Bone marrow (tissue), 2 donors: ENCODE measurements at places on chromosomes 5 and 9.
A peak's percentile ranks its signal among the peaks of the same experiment; 100 is the strongest.

DNA sequence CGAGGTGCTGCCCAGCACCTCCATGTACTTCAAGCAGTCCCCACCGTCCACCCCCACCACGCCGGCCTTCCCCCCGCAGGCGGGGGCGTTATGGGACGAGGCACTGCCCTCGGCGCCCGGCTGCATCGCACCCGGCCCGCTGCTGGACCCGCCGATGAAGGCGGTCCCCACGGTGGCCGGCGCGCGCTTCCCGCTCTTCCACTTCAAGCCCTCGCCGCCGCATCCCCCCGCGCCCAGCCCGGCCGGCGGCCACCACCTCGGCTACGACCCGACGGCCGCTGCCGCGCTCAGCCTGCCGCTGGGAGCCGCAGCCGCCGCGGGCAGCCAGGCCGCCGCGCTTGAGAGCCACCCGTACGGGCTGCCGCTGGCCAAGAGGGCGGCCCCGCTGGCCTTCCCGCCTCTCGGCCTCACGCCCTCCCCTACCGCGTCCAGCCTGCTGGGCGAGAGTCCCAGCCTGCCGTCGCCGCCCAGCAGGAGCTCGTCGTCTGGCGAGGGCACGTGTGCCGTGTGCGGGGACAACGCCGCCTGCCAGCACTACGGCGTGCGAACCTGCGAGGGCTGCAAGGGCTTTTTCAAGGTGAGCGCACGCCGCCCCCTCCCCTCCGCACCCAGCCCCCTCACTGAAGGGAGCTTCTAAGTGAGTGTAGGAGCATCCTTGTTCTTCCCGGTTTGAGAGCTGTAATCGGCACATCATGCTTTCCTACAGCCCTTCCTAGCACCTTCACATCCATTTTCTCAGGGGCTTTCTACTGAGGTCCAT is 6.9 kb downstream of the NR4A3 start:
- no peak for DNase-seq

DNA sequence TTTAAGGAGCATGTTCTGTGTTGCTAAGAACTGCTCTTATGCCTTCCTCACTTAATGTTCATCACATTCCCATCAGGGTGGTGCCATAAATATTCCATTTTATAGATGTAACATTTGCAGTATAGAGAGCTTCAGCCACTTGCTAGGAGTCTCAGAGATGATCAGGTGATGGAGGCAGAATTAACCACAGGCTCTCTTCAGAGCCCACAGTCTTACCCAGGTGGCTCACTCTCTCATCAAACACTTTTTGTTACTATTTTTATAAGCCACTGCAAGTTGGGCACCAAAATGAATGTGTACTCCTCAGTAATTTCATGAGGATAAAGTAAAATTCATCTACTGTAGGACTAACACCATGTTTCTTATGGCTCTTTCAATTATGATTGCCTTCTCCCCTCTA is 491.5 kb upstream of the DAP start:
- no peak for DNase-seq

DNA sequence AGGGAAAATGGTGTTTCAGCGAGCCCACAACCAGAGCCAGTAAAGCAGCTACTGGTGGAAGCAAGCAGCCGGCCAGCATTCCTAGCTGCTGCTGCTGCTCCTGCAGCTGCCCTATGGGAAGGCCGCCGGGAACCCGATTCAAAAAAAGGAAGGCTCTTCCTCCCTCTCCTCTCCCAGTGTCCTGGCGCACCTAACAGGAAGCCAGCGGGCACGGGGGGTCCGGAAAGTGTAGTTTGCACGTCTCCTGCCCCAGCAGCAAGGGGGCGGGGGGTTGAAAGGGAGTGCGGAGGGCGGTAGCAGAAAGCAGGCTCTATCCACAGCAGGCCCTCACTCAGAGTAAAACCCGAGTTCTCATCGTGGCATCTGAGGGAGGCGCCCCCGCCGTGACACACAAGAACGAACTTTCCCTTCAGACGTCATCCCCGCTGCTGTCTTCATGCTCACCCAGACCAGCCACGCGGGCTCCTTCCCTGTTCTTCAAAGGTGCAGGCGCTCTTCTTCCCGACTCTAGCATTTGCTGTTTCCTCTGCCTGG is 16.5 kb downstream of the GRXCR2 start:
- no peak for DNase-seq

GRCh38 chr9:108634204-108634603 is 221.6 kb downstream of the ACTL7B start:
- no peak for DNase-seq

DNA sequence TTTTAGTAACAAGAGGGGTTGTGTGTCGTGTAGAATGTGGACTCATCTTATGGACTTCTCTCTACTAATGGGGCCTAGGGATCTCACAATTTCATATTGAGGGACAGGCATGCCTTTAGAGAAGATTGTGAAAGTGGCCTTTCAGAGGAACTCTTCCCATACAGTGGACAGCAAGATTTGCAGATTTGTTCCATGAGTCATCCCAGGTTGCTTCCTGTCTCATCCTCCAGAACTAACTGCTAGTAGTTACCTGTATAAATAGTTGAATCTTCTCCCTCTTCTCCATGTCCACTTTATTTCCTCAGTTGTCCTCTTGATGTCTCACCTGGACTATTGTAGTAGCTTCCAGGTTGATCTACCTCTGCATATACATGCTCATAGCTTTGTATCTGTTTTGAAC is 997.5 kb upstream of the CTNND2 start:
- no peak for DNase-seq

GRCh38 chr5:73743161-73743560 is 117.2 kb downstream of the ARHGEF28 start:
- no peak for DNase-seq

- DNase-seq = no peak
Measured at GRCh38 chr9:137461316-137461662, 2.2 kb upstream of the NSMF start.

GRCh38 chr5:14953075-14953607 is 81.6 kb upstream of the ANKH start:
- no peak for DNase-seq

- no peak for DNase-seq
Measured at GRCh38 chr5:59221769-59222168, 638.9 kb downstream of the RAB3C start.

- no peak for DNase-seq
Measured at GRCh38 chr9:106283769-106284168, 579.2 kb upstream of the ZNF462 start.

GRCh38 chr9:120915854-120916470 is 10.6 kb downstream of the TRAF1 start:
- peak; percentile 59 for DNase-seq

- DNase-seq = no peak
Measured at GRCh38 chr5:129079496-129079895, 15.1 kb upstream of the ISOC1 start.

- DNase-seq = peak; percentile 34
Measured at GRCh38 chr5:150486402-150487198, 21.3 kb upstream of the NDST1 start.

- DNase-seq = no peak
Measured at GRCh38 chr9:126295936-126296600, 30.6 kb upstream of the MVB12B start.

DNA sequence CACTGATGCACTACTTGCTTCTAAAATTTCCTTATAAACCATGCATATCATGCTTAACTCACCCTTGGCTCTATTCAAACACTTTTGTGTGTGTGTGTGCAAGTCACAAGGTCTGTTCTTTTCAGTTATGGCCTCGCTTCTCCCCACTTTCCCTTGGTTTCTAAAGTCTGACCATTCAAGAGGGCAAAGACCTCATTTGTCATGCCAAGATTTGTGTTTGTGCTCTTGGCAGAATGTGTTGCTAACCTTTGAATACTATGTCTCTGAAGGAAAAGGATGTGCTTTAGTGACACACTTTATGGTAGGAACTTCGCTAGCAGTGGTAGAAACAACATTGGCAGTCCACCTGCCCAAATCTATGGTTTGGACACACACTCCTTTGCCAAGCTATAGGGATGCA is 50.4 kb downstream of the SNX18 start:
- DNase-seq = no peak

DNA sequence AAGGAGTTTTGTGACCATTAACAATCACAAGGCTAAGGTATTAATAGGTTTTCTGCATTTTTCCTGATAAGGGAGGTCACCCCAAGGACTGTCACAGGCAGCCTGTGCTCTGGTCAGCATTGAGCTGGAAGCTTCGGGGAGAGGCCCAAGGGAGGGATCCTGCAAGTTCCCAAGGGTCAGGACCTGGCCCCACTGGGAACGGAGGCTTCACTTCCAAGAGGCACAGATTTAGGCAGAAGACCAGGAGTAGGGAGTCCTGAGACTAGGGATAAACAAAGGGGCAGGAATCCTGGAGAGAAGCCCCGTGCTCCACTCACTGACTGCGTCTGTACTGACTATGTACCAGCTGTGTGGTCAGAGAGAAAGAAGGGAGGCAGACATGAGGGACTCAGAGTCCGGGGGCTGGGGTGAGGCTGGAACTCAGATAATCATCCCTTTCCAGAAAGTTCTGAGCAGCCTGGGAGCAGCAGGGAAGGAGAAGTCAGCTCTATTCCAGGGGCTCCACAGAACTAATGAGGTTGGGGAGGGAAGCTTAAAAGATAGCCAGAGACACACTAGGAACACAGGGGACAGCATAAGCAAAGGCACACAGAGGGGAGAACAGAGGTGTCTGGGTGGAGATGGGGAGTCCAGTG is 37.8 kb downstream of the B4GALT1 start:
- no peak for DNase-seq

DNA sequence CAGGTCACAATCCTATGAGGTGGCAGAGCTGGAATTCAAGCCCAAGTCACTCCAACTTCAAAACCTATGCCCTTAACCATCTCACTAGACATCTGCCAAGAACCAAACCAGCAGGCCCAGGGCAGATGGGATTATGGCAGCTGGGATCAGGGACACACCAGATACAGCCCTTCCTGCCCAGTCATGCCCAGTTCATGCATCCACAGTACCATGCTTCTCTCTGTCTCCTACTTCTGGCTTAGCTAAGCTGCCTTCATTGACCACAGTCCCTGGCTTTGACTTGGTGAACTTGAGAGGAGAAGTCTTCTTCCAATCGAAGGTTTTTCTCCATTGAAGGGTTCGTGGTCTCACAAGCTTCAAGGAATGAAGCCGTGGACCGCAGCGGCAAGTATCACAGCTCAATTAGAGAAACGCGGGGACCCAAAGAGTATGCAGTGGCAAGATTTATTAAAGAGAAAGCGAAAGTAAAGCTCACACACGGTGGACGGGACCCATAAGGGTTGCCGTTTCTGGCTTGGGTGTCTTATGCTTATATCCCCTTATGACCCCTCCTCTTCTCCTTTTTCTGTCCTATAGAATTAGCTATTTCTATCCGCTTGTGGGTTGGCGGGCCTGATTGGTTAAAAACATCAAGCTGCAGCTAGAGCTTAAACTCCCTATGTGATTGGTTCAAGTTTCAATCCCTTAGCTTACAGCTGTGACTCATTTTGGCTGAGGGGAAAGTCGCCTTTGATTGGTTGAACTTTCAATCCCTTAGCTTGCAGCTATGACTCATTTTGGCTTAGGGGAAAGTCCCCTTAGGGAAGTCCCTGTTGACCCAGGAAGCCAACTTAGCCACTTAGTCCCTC is 101.2 kb downstream of the TRIM36 start:
- DNase-seq = no peak

DNA sequence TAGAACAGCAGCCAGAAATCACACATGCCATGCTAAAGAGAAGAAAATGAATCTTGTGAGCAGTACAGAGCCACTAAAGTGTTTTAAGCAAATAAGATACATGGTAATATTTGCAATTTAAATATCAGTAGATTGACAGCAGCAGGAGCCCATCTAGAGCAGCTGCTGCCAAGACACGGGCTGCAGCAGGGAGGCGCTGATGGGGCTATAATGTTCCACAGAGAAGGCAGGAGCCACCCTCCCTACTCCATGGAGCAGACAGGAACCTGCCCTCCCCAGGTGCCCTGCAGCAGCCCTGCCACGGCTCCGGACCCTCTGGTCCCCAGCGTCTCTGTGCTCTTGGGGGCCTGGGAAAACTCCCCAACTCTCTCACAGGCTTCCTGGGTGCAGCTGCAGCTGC is 224.1 kb upstream of the ISL1 start:
- DNase-seq = no peak

DNA sequence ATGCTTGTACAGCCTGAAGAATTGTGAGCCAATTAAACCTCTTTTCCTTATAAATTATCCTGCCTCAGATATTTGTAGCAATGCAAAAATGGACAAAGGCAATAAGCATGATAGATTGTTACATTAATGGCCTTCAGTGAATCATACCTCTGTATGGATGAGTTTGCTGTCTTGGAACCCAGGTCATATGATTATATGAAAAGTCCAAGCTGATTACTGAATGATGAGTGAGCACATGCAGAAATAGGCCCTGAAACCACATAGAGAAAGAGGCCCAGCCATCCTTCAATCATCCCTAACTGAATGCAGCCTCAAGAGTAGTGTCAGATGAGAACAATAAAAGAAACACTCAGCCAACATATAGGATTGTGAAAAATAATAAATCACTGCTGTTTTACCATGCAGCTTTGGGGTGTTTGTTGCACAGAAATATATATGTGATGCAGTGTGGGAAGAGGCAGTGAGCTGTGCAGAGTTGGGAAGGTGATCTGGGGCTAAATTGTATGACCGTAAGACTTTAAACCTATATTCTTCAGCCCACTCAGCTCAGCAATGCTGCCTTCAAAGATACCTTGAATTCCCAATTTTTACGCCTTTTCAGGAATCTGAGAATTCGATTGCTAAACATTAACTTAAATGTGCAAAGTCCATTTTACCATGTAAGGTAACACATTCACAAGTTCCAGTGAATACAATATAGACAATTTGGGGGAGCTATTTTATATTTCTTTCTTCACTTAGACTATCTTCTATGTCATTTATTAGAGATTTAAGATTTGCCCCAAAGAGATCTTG is 36.3 kb upstream of the SHISAL2B start:
- no peak for DNase-seq

DNA sequence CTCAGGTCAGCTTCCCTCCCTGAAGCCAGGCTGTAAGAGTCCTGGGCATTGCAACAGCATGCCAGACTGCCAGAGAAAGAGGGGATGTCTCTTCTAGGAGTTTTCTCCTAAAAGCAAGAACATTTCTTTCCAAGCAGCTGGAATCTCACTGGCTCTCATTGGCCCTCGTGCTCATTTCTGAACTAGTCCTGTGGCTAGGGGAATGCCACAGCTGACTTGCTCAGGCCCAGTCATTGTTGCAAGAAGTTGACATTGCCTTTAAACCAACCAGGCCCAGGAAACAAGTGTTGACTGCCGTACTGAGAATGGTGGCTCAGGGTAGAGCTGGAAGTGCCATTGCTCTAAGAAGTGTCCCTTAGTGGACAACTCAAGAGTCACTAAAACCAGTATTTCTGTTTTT is 15.0 kb upstream of the CEP120 start:
- no peak for DNase-seq

- no peak for DNase-seq
Measured at GRCh38 chr5:132837868-132838267, 7.4 kb upstream of the SHROOM1 start.

- no peak for DNase-seq
Measured at GRCh38 chr9:114016101-114016500, 62.0 kb downstream of the AMBP start.

DNA sequence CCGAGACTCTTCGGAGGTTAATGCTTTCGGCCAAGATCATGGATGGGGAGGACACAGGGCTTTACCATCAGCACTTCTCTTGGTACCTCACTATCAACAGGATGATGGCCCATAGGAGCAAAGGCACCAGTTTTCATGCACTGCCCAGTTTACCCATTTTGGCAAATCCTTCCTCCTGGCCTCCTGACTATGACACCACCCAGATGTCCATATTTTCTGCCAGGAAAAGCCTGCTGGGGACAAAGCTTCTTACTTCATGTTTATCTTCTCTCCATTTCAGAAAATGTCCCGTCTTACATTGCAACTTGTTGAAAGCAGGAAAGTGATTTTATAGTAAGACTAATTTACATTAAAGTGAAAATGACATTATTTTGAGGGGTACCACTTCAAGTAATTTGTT is 61.4 kb upstream of the GAS1 start:
- no peak for DNase-seq
